ENCODE measurements at places on chromosomes 12 and 14. TPM values are rescaled to one million over a fixed set of nuclear protein-coding genes. Genes with fewer than 3 reads are reported as not detected.
A peak's percentile ranks its signal among the peaks of the same experiment; 100 is the strongest.

GRCh38 chr14:102138535-102138934 is 1.2 kb upstream of the WDR20 start:
- DNase-seq: no peak

GRCh38 chr12:68532204-68532886 is 78.4 kb upstream of the RAP1B start:
- no peak for DNase-seq

- no peak for DNase-seq
These were observed 437.9 kb downstream of the AACS start for GRCh38 chr12:125503128-125503527.

- DNase-seq: no peak
These were observed 183.3 kb downstream of the SSPN start for GRCh38 chr12:26378711-26379110.

DNA sequence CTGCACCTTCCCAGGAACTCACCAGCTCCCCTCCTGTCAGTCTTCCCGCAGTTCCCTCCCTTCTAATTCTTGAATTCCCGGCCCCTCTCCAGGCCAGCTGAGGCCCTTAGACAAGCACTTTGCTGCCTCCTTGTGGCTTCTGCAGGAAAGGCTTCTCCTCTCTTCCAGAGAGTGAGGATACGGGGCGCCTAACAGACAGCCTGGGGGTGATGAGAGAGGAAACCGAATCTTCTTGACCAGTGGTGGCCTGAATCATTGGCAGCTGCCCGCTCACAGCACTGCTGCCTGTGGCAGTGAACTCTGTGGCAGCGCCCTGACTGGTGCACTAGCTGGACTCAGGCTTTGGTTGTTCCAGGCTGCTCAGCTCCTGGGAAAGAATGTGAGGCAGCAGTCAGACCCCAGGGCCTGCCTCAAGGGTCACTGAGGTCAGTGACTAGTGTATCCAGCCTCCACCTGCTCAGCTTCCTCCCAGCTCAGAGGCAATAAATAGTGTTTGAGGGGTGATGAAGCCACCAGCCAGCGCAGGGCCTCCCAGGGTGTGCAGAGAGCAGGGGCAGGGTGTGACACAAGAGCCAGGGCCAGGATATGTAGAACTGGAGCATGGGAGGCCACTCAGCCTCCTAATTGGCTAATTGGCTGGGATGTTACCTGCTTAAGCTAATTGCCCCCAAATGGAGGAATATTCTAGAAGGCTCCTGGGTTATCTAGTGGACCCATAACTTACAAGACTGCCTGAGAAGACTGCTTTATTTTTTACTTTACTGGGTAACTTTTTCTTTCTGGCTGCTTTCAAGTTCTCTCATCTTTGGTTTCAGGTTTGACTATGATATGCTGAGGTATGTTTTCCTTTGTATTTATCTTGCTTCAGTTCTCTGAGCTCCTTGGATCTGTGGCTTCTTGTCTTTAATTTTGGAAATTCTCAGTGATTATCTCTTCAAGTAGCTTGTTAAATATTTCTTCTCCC is 12.9 kb upstream of the MCRS1 start:
- peak; percentile 44 for DNase-seq

GRCh38 chr12:116282371-116283286 is 5.1 kb upstream of the MED13L start:
- no peak for DNase-seq

DNA sequence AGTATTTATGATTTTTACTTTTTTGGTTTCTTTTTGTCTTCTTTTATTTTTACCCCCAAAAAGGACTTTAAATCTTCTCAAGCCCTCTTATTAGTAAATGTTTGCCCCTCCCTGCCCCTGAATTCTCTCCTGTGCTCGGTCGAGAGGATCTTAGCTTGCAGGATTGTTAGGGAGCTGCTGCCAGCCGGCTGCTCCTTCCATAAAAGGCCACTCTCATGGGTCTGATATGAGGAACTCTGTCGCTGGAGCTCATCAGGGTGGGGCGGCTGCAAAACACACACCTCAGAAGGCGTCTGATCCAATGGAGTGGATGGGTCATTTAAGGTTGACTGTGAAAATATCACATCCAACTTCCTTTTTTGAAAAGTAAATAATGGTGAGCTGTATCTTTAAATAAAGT is 8.5 kb downstream of the LTBR start:
- DNase-seq: no peak

DNA sequence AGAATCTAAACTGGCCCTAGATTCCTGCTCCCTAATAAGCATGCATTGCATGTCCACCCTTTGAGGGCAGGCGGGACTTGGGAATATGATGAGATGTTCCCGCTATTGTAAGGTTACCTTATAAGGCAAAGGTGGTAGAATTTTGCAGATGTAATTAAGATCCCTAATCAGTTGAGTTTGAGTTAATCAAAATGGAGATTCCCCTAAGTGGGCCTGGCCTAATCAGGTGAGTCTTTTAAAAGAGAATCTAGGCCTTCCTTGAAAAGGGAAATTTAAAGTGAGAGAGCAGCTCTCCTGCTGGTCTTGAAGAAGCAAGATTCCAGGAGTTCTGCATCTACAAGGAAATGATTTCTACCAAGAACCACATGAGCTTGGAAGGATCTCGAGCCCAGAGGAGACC is 83.4 kb downstream of the DICER1 start:
- no peak for DNase-seq

DNA sequence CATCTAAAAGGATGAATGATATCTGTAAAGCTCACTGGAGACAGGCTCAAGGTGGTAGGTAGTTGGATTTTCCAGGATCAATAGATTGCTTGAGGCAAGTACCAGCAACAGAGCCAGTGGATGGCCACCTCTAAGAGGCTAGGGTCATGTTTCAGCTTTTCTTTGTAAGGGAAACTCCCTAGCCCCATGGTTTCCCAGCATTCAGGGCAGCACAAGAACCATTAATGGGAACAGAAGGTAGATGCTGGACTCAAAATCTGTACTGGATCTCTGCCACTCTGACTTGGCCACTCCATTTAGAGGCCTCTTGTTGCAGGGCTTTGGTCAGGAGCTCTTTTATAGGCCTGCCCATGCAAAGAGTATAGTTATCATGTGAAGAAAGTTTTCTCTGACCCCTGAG is 76.1 kb upstream of the DYRK2 start:
- DNase-seq: no peak

DNA sequence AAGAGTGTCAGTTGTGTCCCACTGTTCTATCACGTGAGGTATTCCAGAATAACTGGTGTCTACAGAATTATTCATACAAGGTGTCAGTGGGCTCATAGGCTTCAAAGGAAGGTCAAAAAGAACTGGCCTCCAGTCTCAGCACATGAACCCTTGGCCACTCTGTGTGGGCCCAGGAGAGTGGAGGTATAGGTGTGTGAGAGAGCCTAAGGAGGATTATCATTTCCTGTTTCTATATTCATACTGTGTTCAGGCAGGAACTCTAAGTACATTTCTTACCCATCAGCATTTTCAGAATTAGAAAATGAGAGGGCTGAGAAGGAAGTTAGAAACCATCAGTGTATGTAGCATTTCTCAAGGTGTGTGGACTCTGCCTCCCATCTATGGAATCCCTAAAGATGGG is 87.0 kb downstream of the BTG1 start:
- no peak for DNase-seq

DNA sequence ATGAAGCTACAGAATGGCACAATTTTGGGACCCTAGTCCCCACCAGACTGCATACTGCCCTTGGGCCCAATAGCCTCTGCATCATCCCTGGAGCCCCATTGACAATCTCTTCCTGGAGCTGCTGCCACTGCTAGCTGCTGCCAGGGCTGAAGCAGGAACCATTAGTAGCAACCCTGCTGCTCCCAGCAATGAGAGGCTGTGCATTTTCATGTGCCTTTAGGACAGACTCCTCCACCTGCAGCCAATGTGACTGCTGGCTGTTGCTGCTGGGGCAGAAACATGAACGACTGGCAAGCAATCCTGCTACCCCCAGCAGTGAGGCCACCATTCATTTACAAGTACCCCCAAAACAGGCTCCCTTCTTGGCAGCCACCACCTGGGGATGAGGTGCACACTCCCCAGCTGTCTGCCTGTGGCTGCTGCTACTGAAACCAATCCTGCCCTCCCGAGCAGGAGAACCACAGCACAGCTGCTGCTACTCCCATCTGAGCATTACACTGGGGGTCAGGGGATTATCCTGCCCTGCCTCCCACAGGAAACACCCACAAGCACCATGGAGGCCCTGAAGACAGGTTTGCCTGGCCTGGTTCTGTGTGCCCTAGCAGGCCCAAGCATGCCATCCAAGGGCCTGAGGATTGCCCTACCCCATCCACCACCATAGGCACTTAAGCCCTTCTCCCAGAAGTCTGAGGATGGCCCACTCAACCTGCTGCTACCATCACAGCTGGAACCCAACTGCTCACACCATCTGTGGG is 181.0 kb downstream of the MYRFL start:
- no peak for DNase-seq

- DNase-seq: no peak
These were observed 12.4 kb upstream of the C12orf75 start for GRCh38 chr12:105317942-105318621.

DNA sequence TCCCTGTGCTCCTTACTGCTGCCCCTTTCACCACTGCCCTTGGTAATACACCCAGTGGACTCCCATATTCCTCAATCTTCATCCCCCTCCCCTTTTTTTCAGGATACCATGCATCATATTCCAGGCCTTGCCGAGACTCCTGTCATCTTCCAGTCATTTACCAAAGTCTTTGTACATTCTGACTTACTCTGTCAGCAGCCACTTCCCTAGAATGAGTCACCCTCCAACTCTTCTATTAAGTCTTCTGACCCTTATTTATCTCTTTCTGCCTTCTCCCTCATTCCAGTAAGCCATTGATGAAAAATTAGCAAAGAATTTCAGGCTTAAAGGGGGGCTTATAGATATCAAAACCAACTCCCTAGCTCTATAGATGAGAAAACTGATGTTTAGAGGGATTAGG is 128.0 kb downstream of the STXBP6 start:
- DNase-seq: no peak

- no peak for DNase-seq
These were observed 6.2 kb downstream of the LRCOL1 start for GRCh38 chr12:132604151-132604618.

DNA sequence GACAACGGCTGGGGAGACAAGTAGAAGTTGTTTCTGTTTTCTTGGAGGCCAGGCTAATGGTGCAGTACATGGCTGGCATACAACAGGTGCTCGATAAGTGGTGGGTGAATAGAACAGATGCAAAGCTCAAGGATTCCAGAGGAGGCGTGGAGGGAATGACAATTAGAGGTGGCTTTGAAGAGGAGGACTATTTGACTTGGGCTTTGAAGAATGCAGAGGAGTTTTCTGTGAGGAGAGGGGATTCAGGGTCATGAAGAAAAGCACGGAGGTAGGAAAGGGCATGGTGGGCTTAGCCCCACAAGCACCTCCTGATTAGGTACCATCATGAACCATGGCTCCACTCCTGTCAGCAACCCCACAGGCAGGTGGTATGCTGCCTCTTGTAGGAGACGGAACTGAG is 142.3 kb downstream of the RBM19 start:
- DNase-seq: no peak

- no peak for DNase-seq
These were observed 1.4 kb upstream of the M6PR start for GRCh38 chr12:8950702-8951478.

- no peak for DNase-seq
These were observed 28.0 kb downstream of the LGALS3 start for GRCh38 chr14:55157080-55157479.

DNA sequence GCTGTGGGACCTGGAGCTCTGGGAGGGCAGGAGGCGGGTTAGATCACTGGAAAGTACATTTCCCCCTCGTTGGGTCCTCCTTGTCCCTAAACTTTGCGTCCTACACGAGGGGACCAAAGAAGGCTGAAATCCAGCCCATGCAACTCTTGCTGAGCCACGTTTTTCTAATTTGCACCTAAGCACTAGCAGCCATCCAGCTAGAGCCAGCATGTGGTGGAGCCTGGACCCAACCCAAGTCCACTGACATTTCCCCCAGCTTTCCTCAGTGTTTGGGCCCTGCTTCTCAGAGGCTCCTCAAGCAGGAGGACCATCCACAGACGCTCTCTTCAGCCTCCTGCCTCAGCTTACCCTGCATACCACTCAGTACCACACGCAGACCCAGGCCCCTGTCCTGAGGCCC is 49.7 kb downstream of the TSPAN11 start:
- DNase-seq: no peak

- DNase-seq: peak; percentile 27
These were observed 45.4 kb downstream of the BCAT1 start for GRCh38 chr12:24903329-24904088.

- peak; percentile 21 for DNase-seq
These were observed 5.9 kb downstream of the KLHL33 start for GRCh38 chr14:20429801-20430669.

KRT80 gene
- not detected for total RNA-seq

SMCO3 gene
- not detected for total RNA-seq

Measured in activated naive CD8-positive, alpha-beta T cell treated with anti-CD3 and anti-CD28 coated beads for 36 hours (primary cell).